Activated naive CD4-positive, alpha-beta T cell (primary cell): ENCODE measurements at places on chromosomes 5 and 9.

- no peak for DNase-seq
These were observed 72.7 kb downstream of the SEMA4D start for GRCh38 chr9:89425024-89425805.

DNA sequence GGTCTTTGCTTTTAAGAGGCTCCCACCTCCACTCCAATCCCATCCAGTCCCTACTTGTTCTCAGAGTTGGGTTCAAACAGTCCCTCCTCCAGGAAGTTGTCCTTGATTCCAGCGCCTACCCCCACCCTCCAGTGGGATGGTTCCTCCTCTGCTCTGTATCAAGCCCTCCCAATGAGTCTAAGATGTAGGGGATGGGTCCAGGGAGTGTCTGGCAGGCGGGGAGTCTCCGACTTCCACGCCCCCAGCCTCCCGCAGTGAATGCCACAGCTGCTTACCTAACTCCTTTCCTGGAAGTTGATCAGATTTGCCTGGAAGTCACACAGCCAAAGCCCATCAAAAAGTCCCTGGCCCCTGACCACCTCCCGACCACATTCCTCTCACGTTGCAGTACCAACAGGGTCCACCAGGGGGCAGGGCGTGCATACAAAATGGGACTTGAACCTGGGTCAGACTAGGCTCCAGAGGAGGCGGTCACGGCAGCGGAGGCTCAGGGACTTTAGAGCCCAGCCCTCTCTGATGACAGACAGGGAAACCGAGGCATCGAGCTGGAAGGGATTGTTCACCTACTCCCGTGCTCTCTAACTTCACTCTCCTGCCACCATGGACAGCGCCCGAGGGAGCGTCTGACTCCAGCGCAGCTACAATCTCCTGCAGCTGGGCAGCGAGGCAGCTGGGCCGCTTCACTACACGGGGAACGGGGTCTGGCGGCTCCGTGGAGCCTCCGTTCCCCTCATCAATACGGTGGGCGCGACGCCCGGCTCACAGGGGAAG is 25.0 kb upstream of the TDRD7 start:
- peak; percentile 73 for DNase-seq

- no peak for DNase-seq
These were observed 812.1 kb downstream of the EFNA5 start for GRCh38 chr5:106858616-106859015.

- no peak for DNase-seq
These were observed 46.1 kb downstream of the ZNF618 start for GRCh38 chr9:113922160-113922559.

GRCh38 chr9:136273244-136273865 is 27.7 kb upstream of the QSOX2 start:
- DNase-seq: no peak

DNA sequence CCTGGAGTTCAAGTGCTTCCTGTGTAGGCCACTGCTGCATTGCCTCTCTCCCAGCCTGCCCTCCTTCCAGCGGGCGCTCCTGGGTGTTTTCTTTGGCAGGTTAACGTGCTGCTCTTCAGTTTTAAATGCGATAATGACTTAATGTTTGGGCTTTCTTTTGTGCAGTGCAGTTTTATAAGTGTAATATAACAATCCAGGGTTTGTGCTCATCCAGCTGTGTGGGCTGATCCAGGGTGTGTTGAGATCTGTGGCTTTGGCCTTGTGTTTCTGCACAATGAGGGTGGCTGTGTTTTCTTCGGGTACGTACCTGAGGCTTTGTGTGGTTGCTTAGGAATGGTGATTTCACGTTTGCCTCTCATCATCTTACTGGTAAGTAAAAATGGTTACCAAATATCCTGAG is 50.6 kb downstream of the PCSK5 start:
- DNase-seq: no peak

GRCh38 chr5:72559866-72560766 is 52.9 kb upstream of the ZNF366 start:
- DNase-seq: no peak

GRCh38 chr5:137115152-137115551 is 384.0 kb downstream of the SPOCK1 start:
- no peak for DNase-seq

DNA sequence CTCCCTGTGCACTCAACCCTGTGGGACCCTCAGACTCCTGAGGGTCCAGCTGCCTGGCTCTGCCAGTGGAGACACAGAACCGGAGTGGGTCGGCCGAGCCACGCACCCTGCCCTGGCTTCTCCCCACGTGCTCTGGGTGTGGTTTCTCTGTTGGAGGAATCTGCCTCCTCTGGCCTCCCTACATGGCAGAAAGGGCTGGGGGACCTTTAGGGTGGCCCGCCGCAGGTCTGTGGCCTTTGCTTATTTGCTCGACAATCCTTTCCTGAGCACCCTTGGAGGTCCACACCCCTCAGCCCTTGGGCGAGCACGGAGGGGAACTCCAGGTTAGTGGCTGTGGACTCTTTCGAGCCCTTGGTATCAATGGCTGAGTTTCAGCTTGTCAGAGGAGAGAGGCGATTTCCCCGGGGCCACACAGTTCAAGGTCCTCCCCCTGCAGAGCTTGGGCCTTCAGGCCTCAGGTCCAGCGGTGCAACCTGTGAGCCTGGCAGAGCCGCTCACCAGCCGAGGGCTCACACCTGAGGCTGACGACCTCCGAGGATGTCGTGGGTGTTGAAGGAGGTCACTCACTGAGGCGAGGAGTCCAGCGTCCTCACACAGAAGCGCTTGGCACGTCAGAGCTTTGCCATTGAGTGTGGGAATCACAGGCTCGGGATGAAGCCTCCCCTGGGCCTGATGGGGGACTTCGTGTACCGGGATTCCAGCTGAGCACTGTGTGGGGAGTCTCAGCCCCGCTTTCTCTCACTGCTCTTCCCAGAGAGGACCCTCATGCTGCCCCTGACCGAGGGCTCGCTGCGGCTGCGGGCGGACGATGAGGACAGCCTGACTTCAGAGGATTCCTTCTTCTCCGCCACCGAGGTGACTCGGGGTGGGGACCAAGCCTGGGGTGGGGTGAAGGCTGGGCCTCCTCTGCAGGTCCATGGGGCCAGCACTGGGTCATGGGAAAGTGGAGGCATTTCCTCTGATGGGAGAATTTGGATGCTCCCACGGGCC is 20.8 kb upstream of the DOLPP1 start:
- DNase-seq: no peak

- DNase-seq: no peak
These were observed 349.1 kb downstream of the TMEM232 start for GRCh38 chr5:110377361-110377760.

DNA sequence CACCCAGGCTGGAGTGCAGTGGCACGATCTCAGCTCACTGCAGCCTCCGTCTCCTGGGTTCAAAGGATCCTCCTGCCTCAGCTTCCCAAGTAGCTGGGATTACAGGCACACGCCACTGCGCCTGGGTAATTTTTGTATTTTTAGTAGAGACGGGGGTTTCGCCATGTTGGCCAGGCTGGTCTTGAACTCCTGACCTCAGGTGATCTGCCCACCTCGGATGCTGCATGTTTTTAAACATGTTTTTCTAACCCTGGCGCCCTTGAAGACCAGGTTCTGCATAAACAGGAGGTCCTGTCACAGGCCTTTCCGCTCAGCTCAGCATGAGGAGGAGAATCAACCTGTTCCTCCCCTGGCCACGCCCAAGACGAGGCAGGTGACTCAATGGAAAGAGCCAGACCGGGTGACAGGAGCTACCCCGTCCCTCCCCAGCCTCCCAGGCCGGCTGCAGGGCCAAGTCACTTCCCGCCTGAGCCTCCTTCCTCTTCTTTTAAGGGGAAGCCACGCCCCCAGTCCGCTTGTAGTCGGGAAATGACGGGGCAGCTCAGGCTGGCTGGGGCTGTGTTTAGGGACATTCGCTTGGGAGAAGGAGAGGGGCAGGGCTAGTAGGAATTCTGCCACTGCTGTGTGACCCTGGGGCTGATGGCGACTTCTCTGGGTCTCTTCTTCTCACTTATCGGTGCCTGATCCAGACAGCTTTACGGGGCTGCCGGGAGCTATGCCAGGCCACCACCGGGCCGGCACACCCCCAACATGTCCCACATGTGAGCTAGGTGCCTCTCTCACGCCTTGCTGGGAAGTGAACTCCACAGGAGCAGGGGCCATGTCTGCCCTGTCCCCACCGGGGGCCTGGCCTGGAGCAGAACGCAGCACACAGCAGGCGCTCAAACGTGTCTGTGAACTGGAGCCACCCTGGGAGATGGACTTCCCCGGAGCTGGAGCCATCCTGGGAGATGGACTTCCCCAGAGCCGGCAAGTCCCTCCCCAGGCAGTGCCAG is 6.1 kb downstream of the NOTCH1 start:
- peak; percentile 65 for DNase-seq

DNA sequence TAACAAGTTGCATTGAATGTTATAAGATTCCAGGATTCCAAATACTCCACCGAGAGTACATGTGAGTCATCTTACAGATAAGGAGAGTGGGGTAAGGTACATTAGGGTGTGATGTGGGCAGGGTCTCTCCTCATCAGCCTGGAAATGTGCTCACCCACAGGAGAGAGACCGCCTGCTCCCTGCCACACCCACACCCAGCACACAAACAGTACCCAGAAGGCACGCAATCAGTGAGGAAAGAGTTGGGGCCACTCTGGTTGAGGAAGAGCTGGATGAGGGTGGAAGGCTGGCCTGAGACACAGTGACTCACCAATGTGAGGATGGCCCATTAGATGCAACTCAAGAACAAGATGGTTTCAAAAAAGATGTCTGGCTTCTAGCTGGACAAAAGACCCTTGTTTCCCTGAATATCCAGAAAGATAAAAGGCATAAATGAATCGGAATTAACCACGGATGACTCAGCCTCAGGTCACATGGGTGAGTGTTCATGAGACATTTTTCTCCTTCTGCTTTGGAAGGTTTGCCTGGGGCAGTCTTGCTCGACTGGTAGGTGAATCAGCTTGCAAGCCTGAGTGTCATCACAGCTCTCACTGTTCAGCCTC is 51.1 kb upstream of the LHFPL2 start:
- DNase-seq: no peak

GRCh38 chr9:129794549-129794948 is 8.4 kb upstream of the TOR1B start:
- no peak for DNase-seq

GRCh38 chr9:7117676-7118561 is 360.1 kb downstream of the KDM4C start:
- DNase-seq: no peak

GRCh38 chr9:86337469-86338108 is 16.6 kb downstream of the TUT7 start:
- no peak for DNase-seq

DNA sequence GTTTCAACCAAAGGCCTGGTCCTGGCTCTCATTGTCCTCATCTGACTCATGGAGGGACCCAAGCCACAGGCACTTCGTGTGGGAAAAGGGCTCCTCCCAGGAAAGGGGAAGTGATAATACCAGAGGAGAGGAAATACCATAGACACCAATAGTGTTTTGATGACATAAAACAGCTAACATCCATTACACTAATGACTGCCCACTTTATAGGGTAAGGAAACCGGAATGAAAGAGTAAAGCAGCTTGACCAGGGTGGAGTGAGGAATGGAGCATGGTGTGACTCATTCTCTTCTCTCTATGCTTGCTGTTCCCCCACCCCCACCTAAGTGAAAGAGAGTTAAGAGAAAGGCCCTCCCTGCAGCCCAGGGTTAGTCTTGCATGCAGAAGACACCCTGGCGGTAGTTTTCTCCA is 67.4 kb upstream of the HRH2 start:
- no peak for DNase-seq

- no peak for DNase-seq
These were observed 109.2 kb upstream of the SMIM23 start for GRCh38 chr5:171676286-171676944.

- DNase-seq: no peak
These were observed 1075.9 kb downstream of the NR2F1-AS1 start for GRCh38 chr5:92505145-92505544.

DNA sequence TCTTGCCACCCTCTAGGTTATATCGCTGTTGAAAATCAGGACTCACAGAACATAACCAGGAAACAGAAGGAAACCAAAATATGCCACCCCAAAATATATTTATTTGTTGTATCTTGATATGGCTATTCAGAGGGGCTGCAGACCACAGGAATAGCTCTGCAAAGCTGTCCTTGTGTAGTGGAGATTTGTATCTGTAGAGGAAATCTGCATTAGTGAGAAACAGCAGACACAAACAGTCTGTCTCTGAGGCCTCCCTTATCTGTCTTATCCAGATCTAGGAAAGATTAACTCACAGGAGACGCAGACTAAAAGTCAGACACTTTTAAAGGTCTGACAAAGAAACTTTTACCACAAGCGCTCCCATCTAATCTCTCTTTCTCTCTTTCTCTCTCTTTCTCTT is 54.1 kb upstream of the CEMIP2 start:
- DNase-seq: no peak

GRCh38 chr9:132312873-132313272 is 41.9 kb downstream of the SETX start:
- no peak for DNase-seq

DNA sequence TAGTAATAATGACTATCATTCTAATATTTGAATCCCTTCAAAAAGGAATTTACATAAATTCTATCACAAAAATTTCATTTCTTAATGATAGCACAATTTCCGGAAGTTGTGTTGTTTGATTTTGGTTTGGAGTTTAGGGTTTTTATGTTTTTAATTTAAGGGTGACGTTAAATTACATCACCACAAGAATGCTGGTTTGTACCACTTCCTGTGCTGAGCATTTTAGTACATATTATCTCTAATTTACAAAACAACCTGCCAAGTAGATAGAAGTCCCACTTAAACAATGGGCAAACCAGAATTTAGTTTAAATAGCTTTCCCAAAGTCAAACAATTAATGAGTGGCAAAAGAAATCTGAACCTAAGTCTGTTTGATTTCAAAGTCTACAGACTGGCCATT is 63.4 kb downstream of the DENND1A start:
- no peak for DNase-seq

GRCh38 chr9:30015073-30015472 is 2369.4 kb upstream of the ACO1 start:
- DNase-seq: no peak

- no peak for DNase-seq
These were observed 204.4 kb upstream of the CDH10 start for GRCh38 chr5:24849210-24849609.

GRCh38 chr5:137481596-137481995 is 17.5 kb downstream of the SPOCK1 start:
- no peak for DNase-seq

DNA sequence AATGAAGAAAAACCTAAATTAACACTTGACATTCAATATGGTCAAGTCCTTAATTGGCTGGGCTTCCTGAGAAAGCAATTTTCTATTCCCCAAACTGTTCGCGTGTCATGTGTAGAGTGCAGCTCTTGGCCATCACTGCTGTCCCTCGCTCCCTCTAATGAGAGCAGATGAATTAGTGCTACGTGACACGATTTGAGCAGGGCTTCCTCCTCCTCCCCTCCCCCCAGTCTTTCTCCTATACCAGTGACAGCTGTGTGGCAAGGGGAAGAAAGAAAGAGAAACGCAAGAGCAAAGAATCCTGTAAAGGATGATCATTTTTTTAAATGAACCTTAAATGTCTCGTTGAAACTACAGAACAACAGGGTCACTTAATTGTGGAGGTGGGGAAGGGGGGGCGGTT is 159.6 kb downstream of the BNC2 start:
- DNase-seq: no peak

DNA sequence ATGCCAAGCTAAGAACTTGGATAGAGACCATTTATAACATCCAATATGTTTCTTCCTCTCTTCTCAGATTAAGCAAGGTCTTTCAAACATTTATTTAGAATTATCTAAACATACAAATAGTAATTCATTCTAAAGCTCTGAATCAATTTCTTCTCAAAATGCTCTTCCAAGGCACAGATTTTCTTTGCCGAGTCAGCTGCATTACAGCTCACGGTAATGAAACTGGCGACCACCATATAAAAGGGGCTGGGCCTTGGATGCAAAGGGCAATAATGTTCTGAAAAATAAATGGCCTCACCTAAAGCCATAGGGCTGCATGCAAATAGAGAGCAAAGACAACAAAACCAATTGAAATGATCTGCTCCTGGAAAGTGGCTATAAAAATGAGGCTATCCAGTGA is 63.8 kb downstream of the MED27 start:
- DNase-seq: no peak
